ENCODE measurements at places on chromosomes 6 and 20.

- no peak for DNase-seq
Measured at GRCh38 chr6:136160250-136160649, 89.9 kb downstream of the MTFR2 start.

DNA sequence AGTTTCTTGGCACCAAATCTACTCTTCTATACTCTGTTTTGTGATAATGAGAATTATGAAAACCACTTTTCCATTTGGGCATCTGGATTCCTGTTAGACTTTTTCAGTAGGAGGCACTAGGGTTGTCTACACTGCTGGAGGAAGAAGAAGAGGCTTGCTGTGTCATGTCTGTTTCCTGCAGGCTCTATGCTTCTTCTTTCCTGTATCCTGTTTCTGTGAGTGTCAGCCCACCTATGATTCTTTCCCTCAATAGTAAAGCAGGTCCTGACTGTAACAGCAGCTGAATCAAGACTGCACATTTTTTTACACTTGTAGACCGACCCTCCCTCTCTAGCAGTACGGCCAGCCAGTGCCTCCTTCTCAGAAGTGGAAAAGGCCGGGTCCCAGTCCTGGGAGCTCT, 603.9 kb downstream of the HDGFL1 start:
- no peak for DNase-seq

GRCh38 chr6:132007474-132008190, 56.5 kb upstream of the CCN2 start:
- no peak for DNase-seq

- no peak for DNase-seq
Measured at GRCh38 chr6:142420802-142421201, 119.0 kb downstream of the ADGRG6 start.

- no peak for DNase-seq
Measured at GRCh38 chr6:38162493-38163185, 343.1 kb downstream of the ZFAND3 start.

DNA sequence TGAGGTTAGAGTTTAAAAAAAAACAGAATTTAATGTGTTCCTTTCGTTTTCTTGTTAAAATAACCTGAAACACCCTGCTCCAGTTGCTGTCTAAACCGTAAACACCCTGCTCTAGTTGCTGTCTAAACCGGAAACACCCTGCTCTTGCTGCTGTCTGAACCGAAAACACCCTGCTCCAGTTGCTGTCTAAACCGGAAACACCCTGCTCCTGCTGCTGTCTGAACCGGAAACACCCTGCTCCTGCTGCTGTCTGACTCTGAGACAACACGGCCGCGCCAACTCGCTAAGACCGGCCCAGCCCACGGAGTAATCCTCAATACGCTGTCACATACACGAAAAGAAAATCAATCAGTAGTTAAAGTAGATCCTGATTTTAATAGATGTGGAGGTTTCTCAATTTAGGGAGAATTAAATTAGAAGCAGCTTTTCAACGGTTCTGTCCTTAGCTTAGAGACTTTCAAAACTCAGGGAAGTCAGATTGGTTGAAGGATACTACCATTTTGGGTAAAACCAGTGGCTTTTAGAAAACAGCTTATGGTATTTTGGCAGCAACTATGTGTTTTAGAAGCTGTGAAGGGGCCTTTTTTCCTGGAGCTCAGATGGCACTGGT, 98.3 kb downstream of the RAMACL start:
- peak; percentile 58 for DNase-seq

DNA sequence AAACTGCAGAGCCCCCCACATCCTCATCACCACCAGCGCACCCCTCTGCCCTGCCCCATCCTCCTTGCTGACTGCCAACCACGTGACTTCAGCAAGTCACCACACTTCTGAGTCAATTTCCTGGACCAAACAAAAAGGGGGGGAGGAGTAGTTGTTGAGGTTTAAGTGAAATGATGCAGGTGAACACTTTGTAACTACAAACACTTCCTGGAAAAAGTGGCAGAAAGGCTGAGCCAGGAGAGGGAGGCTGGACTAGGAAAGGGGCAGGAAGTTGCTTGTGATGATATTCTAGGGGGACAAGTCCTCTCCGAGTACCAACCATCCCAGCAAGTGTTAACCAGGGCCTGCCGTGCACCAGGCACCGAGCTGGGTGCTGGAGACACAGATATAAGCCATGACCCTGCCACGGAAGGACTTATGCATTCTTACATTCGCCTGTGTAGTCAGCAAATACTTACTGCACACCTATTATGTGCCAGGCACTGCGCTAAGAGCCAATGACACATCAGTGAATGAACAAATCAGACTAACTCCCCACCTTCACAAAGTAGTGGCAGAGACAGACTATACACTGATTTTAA, 67.3 kb downstream of the PREX1 start:
- peak; percentile 49 for DNase-seq

DNA sequence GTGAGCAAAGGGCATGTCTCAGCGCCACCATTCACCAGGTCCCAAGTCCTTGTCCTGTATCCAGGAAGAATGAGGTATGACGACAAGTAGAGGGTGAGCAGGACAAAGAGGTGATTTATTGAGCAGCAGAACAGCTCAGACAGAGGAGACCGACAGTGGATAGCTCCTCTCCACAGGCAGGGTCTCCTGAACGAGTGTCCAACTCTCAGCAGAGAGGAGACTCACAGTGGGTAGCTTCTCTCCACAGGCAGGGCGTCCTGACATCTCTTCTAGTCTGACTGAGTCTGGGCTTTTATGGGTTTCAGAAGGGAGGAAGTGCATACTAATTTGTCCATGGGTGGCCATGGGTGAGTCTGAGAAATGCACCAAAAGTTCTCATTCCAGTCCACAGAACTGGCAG, 204.7 kb downstream of the ANKRD60 start:
- DNase-seq: no peak

DNA sequence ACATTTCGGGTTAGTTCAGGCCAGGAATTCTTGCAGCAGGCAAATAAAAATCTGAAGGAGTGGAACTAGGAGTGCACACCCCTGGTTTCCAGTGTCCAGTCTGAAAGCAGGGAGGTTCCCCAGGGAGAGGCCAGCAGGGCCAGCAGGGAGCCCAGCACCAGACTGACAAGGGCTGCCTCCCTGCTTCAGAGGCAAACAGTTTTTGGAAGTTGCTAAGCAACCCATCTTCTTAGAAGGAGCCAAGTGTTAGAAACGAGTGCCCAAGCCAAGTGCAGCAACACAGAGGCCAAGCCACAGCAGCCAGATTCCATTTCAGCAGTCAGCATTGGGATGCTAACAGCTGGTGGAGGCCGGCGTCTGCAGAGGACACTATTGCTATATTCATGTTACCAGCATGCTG, 179.1 kb downstream of the SYNDIG1 start:
- no peak for DNase-seq

DNA sequence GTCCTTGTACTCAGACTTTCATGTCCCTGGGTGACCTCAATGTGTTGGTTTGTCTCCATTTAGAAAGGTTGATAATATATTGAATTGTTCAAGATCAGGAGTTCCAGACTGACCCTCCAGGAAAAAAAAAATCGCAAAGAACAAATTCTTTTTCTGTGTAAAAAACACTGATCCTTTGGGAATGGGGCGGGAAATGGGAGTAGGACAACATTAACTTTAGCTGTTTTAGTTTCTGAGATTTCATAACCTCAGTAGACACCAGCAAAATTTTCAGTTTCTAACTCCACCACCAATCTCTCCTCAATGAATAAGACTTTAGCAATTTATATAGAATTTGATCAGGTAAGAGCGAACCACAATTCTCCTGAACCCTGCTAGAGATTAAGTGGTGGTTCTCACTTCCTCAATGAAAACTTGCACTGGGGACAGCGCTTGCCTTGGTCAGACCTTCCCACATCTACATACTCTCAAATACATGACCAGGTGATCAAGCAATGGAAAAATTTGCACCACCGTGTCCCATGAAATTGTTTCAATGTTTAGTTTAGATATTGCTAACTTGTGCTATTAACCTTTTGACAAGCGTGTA, 231.2 kb upstream of the PLN start:
- DNase-seq: no peak

- no peak for DNase-seq
Measured at GRCh38 chr6:25971187-25971821, 8.7 kb downstream of the TRIM38 start.

- DNase-seq: no peak
Measured at GRCh38 chr6:133743621-133744020, 145.3 kb upstream of the TCF21 start.

GRCh38 chr20:11261533-11262000, 587.8 kb upstream of the JAG1 start:
- DNase-seq: no peak
